ENCODE measurements at places on chromosomes 1 and 21.

DNA sequence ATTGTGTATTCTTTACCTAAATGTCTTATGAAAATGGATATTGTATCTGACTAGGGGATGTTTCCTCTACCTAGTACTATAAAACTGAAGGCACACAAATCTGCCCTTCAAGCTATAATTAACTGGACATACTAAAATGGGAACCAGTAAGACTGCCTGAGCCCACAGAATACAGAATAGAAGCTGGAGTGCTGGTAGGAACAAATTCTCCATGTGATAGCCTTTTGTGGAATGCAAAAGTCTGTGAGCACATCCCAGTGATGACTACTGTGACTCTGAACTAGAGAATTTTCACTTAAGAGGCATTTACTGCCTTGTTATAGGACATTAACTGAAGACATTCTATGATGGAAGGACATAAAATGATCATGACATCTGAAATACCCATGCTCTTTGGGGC lies 30.3 kb downstream of the KIFAP3 start:
- DNase-seq: no peak

DNA sequence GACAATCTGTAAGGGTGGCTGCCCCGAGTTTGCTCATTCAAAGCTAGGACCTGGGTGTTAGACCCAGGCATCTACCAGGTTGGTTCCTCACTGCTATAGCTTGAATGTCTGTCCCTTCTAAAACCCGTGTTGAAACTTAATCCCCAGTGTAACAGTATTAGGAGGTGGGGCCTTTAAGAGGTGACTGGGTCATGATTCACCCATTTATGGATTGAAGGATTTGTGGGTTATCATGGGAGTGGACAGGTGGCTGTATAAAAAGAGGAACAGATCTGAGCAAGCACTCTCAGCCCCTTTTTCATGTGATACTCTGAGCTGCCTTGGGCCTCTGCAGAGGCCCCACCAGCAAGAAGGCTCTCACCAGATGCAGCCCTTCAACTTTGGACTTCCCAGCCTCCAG lies 29.4 kb downstream of the PSMG1 start:
- no peak for DNase-seq

GRCh38 chr21:35561116-35561515 lies 499.2 kb downstream of the SETD4 start:
- no peak for DNase-seq

GRCh38 chr1:218324226-218324580 lies 20.9 kb upstream of the TGFB2 start:
- no peak for DNase-seq

DNA sequence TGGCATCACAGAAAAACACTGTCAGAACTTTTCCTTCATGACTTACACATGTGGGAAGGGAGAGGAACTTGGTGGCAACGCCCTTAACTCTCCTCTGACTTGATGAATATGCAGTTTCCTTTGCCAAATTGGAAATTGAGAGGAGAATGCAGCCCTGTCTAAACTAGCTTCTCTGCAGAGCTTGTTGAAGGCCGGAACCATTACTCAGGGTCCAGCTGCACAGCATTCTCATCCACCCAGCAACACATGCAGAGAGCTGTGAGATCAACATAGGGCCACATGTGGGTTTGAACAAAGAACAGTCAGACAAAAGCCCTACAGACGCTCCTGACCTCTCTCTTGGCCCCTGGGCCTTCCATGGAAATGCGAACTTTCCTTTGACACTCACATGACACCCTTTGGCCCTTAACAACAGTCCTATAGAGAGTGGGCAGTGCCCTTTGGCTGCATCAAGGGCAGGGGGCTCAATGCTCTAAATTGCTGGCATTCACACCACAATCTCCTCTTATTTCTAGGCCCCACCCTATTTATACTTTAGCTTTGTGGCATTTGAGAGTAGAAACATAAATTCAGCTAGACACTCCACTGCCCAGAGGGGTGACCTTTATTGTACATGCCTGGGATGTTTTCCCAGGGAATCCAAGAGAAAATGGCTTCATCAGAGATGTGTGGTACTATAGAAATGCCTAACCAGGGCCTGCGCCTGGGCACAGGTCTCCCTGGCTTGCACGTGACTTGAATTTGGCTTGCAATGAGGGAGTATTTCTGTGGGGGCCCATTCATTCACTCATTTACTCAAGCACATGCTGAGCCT lies 64.4 kb downstream of the CDC7 start:
- DNase-seq: no peak

DNA sequence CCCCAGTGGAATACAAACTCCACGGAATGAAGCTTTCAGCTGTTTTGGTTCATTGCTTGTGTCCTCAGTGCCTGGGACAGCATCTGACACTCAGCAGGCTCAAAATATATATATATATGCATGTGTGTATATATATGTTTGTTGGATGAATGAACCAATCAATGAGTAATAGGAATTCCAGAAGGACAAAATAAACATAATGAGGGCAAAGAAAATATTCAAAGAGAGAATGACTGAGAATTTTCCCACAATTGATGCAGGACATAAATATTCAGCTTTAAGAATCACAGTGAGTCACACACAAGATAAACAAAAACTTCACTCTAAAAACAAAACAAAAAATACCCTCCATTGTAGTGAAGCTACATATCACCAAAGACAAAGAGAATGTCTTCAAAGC lies 64.0 kb downstream of the CHD5 start:
- no peak for DNase-seq

- DNase-seq: no peak
Measured at GRCh38 chr1:66285618-66286270, 248.2 kb upstream of the SGIP1 start.

GRCh38 chr1:214569357-214570004 lies 18.1 kb upstream of the PTPN14 start:
- no peak for DNase-seq

GRCh38 chr21:33080776-33081175 lies 10.8 kb downstream of the OLIG1 start:
- DNase-seq: no peak

- DNase-seq: no peak
Measured at GRCh38 chr21:44344541-44345183, 5.5 kb upstream of the CFAP410 start.

GRCh38 chr1:160618763-160619274 lies 28.0 kb downstream of the SLAMF1 start:
- no peak for DNase-seq

DNA sequence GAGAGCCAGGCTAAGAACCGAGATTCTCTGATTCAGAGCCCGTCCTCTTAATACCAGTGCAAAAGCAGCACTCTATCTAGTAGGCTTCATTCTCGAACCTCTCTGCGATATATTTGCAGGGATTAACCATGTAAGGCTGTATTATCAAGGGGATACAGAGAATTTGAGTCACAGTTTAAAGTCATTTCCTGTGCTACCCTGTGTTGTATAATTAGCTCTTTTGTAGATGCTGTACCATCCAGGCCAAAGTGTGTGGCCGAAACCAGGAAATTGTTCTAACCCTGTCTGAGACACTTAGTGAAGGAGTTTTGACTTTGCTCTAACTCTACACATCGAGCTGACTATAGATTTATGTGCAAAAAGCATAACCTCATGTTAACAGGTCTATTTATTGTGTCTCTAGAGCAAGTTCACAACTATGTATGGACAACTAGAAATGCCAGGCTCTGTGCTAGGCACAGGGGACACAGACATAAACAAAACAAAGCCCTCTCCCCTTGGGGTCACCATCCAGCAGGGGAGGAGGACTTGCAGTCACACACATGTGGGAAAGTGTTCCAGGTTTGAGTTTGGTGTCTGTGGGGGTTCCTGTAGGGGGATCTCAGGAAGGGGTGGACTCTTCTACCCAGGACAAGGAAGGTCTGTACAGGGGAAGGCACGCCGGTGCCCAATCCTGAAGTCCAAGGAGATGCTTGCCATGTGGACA lies 182.2 kb downstream of the DHRS3 start:
- DNase-seq: no peak

- DNase-seq: no peak
Measured at GRCh38 chr1:193448682-193449461, 262.5 kb upstream of the B3GALT2 start.

DNA sequence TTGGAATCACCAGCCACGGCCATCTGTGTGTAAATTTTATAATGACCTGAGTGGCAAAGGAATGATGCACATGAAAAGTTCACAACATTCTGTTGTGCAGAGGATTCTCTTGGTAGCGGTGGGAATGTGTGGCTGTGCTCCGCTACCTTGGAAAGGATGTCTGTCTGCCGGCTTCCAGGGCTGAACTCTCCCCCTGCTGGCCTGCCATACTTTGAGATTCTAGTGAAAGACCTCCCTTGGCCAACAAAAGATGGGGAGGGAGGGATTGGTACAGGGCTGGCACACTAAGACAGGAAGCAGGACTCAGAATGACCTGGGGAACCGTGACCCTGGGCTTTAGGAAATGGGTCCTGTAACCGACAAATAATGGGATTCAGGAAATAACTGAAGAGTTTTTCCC lies 194.5 kb upstream of the PLD5 start:
- DNase-seq: no peak

- no peak for DNase-seq
Measured at GRCh38 chr1:62725255-62725654, 37.1 kb upstream of the DOCK7 start.

DNA sequence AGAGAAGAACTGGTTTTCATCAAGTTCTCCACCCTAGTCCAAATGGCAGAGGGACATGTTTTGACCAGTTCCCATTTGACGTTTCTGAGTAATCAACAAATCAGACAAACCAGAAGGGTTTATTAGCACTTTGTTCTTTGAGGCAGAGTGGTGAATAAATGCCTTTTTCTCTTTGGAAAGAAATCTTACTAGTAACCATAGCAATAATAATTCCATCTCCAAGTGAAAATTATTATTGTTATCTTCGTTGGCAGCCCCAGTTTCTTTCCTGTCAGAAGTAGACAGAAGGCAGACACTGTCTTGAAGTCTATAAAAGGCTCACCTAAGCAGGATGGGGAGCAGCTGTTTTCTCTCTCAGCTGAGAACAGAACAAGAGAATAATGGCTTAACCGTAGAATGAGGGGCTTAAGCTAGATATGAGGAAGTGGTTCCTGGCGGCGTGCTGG lies 391.6 kb downstream of the PBX1 start:
- no peak for DNase-seq

DNA sequence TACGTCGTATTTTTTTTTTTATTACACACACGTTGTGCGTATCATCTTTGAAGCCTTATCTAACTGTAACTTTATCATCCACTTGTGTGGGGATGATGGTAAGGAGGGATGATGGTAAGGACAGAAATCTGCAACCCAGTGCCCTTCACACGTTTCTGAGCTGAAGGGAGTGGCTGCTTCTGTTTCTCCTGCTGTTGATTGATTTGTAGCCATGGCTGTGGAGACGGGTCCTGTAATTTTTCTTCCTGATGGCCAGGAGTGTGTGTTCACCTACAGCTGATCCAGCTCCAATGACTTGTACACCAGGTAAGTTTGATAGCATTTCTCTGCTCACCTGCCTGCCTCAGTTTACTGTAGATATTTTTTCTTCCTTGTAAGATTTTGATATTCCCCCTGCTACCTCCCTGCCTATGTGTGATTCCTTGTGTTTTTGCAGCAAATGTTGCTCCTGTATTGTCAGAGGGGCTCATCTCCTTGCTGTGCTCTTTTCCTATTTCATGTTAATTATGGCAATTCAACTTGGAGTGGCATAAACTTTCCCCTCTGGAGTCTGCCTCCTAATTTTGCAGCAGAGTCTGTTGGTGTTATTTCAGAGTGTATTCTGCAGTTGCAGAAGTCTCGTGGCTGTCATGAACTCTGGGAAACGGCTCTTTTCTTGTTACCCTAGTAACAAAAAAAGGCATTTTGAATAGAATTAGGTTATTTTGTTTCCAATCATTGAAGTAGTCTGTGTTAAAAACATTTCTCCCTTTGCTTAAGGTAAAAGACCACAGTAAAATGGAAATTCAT lies 64.1 kb downstream of the SH3BGR start:
- DNase-seq: no peak

DNA sequence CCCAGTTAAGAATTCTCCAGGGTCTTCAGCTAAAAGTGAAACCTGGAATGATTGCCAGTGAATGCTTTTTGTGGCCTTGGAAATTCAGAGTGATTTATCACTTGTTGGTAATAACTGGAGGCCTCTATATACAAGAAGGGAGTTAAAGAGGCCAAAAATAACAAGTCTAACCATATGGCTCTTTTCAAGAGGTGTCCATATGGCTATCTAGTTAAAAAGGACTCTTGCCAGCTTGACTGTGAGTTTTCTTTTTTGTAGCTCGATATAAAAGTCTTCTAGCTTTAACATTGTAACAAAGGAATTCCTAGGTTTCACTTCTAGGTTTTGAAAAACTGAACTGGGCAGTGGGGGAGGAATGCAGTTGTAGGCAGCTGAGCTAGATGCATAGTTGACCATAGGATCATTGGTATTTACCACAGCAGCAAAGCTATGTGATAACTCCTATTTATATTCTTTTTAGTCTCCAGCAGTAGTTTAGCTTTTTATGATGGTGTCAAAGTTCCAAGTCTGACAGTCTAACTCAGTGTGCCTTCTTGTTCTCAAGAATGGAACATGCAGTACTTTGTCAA lies 44.4 kb downstream of the CACHD1 start:
- no peak for DNase-seq

DNA sequence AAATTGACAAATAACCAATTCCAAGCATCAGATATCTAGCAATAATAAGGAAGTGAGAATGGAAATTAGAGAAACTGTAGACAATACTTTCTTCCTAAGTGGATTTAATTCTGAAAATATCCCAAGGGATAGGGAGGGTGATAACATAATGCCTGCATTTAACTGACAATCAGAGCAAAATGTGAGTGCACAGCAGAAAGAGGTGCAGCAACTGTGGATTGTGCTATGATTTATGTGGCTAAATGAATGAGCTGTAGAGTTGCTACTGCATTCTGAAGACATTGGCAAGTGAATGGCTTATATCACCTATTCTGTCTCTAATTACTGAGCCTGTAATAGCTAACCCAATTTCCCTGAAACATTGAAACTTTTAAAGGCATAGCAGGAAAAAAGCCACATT lies 39.0 kb downstream of the OLFM3 start:
- DNase-seq: no peak

GRCh38 chr1:204692841-204693356 lies 7.4 kb upstream of the LRRN2 start:
- no peak for DNase-seq

DNA sequence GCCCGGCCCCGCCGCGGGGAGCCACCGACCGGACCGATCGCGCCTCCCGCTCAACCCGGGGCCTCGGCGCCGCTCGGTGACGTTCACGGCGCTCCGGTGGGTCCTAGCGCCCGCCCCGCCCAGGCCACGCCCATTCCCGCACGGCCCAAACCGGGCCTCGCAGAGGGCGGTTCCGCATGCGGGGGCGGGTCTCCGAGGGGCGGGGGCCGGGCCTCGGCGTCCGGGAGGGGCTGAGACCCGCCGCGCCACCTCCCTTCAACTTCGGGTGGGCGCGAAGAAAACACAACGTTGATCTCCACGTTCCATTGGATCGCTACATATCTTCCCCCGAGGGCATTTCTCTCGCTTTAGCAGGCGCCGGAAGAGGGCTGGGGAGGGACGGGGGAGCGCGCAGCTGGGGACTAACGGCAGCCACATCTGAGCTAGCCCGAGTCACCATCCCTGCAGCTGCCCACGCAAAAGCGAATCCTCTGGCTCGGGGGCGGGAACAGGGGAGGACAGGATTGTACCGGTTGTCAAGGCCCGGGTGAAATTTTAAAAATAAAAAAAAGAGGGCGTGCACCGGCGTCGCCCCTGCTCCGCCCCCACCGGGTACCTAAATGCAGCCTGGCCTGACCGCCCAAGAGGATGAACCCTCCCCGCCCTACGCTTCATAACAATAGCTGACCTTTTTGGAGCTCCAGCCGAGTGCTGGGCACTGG lies at the start of gene MAD2L2:
TSS of gene MAD2L2 (minus strand) at position 78 of the 701 bp plus-strand sequence. CDS start 547 bp downstream, outside the sequence.
- DNase-seq: peak; percentile 84

All from tibial artery (tissue), 4 donors.